HS-5 (cell line): ENCODE measurements at places on chromosomes 12 and 14.

DNA sequence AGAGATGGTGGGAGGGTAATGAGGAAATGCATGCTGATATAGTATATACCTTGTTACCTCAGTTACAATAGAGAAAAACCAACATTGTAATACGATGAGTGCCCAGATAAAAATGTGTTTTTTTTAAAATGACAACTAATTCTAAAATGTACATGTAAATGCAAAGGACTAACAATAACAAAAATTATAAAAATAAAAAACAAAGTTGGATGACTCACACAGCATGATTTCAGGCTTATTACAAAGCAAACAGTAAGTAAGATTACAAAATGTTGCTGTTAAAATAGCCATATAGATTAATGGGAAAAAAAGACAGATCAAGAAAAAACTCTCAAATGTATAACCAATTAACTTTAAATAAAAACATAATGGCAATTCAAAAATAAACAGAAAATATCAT, 1099.4 kb downstream of the FSCB start:
- DNase-seq = no peak

DNA sequence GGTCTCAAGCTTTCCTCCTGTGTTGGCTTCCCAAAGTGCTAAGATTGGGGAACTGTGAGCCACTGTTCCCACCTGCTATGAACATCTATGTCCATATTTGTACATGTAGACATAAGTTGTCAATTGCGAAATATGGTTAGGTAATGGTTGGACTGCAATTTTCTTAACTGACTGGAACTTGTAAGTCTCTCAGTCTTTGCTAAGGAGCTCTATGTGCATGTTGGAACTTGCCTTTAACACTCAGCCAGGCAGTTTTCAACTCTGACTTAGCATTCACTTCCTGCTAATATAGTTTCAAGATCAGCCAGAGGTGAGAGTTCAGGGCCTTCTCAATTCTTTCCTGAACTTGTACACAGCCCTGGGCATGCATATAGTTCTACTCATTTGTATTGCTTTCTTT, 44.5 kb upstream of the EEA1 start:
- peak; percentile 75 for DNase-seq

DNA sequence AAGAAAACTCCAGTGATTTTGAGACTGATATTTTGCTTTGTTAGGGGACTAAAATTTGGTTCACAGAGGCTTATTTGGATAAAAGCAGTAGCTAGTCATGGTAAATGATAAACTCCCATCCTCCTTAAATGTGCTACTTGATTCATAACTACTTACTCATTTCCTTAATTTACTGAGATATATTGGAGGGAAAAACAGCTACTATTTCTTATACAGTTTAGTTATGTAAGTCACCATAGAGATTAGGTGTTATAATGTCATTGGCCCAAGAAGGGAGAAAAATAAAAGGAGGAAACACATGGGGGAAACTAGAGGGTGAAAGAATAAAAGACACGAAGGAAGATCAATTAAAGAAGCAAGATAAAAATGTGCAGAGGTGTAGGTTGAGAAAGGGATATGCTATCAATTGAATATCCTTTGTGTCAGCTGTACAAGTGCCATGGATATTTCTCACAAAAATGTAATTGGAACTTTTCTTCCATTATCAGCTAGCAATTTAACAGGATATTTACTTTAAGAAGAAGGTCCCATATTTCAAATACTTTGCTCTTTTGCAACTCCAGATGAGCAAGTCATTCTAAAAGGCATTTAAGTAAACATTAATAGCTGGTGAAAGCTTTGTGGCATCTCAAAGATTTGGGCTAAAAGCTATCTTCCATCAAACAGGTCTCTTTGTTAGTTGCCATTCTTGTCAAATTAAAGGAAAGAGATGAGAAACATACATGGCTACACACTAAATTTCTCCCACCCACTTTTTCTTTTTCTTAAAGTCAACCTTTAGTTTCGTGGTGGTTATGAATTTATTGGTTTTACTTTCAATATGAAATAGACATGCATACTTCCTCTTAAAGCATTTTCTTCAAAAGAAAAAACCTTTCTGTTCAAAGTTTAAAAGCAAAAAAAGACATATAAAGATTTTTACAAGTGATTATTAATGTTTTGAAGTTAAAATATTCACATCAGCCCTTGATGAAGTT, 439.5 kb downstream of the CCER1 start:
- DNase-seq = peak; percentile 18

GRCh38 chr12:112961074-112961473, 17.2 kb upstream of the OAS2 start:
- no peak for DNase-seq

DNA sequence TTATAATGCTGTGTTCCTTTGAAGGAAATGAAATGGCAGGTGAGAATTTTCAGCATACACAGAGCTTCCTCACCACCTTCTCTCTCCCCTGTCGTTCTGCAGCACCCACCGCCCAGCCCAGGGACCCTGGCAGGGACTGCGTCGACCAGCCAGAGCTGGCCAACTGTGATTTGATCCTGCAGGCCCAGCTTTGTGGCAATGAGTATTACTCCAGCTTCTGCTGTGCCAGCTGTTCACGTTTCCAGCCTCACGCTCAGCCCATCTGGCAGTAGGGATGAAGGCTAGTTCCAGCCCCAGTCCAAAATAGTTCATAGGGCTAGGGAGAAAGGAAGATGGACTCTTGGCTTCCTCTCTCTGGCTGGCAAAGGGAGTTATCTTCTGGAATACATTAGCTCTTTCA, 35.1 kb downstream of the PAPLN start:
- no peak for DNase-seq

DNA sequence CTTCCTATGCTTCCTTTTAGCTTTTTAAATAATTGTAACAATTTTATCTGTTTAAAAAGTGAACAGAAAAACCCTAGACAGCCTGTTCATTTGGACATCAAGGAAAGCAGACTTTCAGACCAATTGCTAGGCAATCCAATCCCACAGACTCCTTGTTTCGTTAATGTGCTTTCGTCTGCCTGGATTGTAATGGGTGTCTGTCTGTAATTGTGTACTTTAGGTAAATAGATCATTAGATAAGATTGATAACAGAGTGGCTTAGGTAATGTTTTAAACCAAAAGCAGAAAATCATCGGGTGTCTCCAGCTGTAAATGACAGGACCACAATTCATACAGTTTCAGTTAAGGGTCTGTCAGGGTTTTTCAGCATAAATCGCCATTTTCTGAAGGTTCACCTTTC, 19.6 kb downstream of the CCDC60 start:
- no peak for DNase-seq

- no peak for DNase-seq
These were observed 2.9 kb upstream of the EPYC start for GRCh38 chr12:91007531-91008290.

DNA sequence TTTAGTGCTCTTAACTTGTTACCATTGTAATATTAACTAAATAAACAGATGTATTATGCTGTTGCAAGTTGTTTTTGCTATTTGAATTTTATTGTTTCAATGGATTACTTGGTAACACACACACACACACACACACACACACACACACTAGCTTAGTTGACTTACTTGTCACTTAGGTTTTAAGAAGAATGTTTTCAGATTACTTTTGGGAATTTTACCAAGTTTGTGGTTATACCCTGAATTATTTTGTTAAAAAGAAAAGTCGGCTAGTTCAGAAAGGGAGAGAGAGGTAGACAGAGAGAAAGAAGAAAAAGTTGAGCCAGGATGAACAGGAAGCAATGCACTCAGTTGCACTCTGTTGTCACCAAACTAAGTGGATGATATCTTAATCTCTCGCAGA, 5.3 kb downstream of the SSTR1 start:
- no peak for DNase-seq

GRCh38 chr14:33347796-33348195, 409.1 kb downstream of the NPAS3 start:
- no peak for DNase-seq

DNA sequence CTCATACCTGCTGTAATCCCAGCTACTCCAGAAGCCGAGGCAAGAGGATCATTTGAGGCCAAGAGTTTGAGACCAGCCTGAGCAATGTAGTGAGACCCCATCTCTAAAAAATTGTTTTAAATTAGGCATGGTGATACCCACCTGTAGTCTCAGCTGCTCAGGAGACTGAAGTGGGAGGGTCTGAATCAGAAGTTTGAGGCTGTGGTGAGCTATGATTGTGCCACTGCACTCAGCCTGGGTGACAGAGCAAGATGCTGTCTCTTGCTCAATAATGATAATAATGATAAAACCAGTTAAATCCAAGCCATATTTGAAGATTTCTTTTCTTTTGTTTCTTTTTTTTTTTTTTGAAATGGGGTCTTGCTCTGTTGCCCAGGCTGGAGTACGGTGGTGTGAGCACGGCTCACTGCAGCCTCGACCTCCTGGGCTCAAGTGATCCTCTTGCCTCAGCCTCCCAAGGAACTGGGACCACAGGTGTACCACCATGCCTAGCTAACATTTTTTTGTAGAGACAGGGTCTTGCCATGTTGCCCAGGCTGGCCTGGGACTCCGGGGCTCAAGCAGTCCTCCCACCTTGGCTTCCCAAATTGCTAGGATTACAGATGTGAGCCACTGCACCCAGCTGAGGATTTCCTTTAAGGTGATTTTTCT, 12.8 kb downstream of the PSMA6 start:
- DNase-seq = no peak

GRCh38 chr14:81169711-81170103, 51.1 kb downstream of the GTF2A1 start:
- no peak for DNase-seq

- DNase-seq = no peak
These were observed at the start of gene SPTB for GRCh38 chr14:64879635-64880220. Gene SPTB, minus strand, starts transcription at chr14:64879907. Its CDS starts 56,813 bp downstream, at chr14:64823094.

DNA sequence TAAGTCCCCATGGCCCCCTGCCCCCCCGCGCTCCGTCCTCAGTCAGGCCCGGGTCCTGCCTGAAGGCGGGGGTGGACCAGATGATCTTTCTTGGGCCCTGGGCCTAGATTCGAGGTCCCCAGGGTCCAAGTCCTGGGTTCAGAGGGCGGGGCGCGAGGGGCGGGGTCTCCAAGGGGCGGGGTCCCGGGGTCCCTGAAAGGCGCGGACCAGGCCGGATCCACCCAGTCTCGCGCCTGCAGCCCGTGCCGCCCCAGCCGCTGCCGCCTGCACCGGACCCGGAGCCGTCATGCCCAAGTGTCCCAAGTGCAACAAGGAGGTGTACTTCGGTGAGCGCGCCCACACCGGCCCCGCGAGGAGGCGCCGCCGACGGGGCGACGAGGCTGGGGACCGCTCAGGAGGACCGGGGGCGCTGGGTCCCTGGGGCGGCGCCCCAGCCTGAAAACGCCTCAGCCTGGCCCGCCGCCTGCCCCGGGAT, 325 bp downstream of the CRIP1 start:
- no peak for DNase-seq

GRCh38 chr12:92140896-92141536, 4.6 kb downstream of the BTG1 start:
- DNase-seq = no peak

DNA sequence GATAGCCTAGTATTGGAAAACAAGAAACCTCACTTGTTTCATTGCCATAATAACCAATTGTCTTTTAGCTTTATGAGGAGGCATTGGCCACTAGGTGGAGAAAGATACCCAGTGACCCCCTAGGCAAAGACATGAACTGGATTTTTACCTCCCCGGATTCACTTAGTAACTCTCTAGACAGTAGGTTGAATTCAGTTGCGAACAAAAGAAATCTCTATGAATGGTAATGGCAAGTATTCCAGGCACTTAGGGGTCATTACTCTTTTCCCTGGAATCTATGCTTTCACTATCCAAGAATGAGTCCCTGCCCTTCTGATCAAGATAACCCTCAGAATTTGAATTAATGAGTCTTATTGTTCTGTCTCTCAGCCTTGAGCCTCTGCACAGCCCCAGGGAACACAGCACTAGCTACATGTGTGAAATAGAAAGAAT, 29.5 kb upstream of the RHOJ start:
- no peak for DNase-seq

DNA sequence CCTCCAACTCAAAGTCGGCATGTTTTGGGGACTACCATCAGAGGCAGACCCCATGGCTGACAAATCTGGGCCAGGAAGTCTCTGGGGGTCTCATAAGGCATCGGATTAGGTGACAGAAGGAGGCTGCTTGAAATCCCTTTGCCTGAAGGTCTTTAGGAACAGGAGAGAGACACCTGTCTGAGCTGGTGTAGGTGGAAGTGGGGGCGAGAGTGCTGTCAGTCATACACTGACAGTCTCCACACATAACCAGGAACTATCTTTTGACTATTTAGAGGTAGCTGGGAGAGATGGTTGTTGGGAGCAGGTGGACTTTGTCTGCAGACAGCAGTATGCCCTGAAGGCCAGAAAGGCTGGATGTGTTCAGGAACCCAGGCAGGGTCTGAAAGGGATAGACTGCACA, 98.7 kb downstream of the PRMT8 start:
- DNase-seq = no peak

DNA sequence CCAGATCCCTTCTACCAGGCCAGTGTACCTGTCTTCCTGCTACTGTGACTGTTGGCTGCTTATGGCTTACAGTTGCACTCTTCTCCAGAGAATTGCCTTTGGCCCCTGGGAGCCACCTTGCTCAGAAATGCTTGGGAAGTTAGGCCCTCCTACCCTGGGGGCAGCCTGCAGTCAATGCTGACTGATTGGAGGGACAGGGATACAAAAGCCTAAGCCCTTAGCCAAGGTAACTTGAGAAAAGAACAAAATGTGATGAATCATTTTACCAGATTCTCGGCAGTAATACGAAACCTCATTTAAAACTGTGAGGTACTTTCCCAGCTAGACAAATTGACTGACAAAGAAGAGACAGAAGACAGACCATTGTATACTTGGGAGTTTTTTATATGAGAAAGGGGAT, 47.3 kb downstream of the PTCSC3 start:
- DNase-seq = no peak

- no peak for DNase-seq
These were observed 12.6 kb upstream of the CYP46A1 start for GRCh38 chr14:99671235-99672224.

- no peak for DNase-seq
These were observed 521 bp upstream of the PCED1B start for GRCh38 chr12:47078733-47079467.

- DNase-seq = no peak
These were observed 45.6 kb downstream of the PITPNM2 start for GRCh38 chr12:123105211-123105826.

GRCh38 chr12:75661908-75662307, 150.5 kb upstream of the KRR1 start:
- no peak for DNase-seq

- DNase-seq = no peak
These were observed 135.7 kb downstream of the PLXNC1 start for GRCh38 chr12:94284046-94284445.
